ENCODE measurements at places on chromosomes 11 and 22.

DNA sequence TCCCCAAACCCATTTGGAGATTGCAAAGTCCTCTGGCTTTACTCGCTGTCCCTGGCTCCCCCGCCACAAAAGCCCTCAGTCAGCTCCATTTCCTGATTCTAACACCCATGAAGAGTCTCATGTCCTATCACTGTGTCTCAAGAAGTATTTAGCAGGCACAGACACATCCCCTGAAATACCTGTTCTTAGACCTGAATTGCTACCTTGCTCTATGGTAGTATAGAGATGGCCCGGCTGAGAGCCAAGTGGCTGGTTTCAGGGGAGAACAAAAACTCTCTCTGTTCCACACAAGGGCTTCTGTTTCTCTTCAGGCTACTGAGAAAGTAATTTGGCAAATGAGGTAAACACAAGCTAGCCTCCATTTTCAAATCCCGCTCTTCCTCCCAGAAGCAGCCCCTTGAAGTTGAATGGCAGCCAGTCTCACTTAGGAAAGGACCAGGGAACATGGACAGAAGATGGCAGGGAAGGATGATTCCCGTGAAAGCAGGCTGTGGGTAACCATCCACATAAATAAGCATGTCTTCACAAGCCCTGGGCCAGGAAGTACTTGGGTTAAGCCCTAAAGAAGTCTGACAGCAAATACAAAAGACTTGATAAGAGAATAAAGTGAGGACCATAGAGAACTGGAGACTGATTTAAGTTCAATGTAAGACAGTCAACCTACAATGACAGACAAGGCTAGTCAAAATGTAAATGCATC is 137.8 kb downstream of the C11orf58 start:
- no peak for DNase-seq

- no peak for DNase-seq
Measured at GRCh38 chr22:31943206-31943977, 943 bp upstream of the YWHAH start.

GRCh38 chr11:127620671-127621070 is 620.1 kb upstream of the KIRREL3 start:
- no peak for DNase-seq

DNA sequence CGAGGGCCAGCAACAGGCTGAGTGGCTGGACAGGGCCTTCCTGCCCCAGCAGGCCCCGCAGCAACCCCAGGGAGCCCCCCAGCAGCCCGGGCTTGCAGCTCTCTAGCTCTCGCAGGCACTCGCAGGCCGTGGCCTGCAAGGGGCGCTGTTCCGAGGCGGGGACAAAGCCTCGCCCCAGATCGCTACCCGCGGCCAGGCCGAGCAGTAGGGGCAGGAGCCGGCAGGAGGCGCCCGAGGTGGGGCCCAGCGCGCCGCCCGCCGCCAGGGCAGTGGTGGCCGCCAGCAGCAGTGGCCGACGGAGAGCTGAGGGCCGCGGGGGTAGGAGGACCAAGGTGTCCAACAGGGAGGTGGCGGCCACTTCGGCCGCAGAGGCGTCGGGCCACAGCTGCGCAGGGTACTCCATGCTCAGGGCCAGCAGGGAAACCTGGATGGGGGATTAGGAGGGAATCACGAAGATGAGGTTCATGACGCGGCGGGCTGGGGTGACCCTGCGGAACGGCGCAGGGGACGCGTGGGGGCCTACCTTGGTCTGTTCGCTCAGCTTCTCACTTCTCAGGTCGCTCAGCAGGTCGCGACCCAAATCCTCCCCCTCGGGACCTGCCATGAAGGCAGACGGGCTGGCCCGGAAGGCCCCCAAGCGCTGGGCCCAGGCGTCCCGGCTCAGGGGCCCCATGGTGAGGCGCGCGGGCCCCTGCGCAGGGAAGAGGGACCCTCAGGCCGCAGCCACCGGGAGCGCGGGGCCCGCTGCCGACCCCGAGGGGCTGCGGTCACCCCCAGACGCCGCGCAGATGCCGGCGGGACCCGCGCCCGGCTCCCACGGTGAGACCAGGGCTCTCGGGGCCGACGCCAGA is 632 bp downstream of the AP5B1 start:
- no peak for DNase-seq

DNA sequence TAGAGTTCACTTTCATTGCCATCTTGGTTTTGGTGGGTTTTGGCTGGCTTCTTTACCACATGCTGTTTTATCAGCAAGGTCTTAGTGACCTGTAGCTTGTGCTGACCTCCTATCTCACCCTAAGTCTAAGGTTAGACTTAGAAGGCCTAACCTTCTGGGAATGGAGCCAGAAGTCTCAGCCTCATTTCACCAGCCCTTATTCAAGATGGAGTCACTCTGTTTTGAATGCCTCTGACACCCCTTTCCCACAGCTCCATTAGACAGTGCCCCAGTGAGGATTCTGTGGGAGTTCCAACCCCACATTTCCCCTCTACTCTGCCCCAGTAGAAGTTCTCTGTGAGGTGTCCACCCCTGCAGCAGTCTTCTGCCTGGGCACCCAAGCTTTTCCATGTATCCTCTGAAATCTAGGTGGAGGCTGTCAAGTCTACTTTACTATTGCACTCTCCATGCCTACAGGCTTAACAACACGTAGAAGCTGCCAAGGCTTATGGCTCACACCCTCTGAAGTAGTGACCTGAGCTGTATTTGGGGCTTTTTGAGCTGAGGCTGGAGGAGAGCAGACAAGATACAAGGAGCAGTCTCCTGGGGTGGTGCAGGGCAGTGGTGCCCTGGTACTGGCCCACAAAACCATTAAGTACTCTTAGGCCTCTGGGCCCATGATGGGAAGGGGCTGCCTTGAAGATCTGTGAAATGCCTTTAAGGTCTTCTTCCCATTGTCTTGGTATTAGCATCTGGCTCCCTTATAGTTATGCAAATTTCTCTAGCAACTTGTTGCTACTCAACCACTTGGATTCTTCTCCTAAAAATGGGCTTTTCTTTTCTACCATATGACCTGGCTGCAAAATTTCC is 65.9 kb upstream of the SC5D start:
- no peak for DNase-seq

DNA sequence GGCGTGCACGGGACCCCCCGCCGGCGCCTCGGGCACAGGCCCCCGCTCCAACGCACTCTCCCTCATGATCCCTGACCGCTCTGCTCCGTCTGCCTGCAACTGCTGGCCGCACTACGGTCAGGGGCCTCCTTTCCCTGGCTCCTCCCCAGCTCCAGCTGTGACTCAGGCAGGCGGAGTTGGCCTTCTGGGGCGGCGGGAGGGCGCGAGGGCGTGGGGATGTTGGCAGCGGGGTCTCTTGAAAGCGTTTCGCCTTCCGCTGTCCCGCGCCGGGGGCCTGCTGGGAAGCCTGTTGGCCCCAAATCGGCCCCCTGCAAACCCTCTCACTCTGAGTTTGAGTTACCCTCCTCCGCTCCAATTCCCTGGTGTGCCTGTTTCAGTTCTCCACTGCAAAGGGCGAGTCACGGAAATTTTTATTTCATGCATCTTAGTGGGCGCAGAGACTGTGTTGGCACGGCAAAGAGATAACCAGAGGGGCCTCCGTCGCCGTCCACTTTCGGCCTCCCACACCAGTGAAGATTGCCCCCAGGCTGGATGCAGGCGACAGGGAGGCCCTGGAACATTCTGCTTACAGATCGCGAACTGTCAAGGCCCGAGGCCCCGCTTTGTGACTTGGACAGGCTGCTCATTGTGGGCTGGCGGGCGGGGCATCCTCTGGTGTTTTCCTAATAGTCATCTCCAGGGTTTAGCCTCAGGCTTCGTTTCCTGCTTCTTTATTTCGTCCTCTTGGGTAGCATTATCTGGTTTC is at the start of gene CAVIN3:
TSS of gene CAVIN3 (minus strand) at position 91 of the 745 bp plus-strand sequence. CDS start at position 66, 25 bp downstream.
- DNase-seq: no peak

GRCh38 chr11:46391186-46391577 is 394 bp downstream of the CHRM4 start:
- DNase-seq: no peak

DNA sequence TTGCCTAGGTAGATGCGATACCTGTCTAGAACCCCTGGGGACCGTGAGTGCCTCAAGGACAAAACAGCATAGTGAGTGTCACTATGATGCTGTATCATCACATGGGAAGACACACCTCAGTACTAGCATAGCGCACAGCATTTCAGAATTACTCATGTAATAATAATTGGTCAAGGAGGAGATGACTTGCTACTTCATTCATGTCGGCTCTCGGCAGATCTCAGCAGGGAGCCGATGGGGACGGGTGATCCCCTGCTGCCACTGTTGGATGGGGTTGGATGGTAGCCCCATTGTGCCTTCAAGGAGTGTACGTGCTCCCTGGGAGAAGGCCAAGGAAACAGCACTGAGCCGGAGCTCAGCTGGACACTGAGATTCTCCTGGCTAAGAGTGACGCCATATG is 186.9 kb downstream of the EFCAB6 start:
- no peak for DNase-seq

- DNase-seq: no peak
Measured at GRCh38 chr22:27270818-27271510, 530.6 kb downstream of the MN1 start.

DNA sequence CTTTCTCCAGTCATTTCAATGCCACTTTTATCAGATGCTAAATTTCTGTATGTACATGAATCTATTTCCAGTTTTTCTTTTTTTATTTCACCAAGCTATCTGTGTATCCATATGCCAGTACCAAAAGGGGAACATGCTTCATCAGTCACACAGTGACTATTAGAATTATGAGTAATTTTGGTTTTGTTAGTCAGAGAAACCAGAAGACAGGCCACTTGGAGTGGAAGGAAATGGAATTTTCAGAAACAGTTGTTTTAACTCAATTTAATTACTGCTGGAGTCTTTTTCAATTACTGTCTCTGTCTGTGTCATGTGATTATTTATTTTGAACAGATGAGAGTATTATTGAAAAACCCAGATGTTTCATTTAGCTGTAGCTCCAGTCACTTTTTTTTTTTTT is 84.6 kb upstream of the ANO3 start:
- DNase-seq: no peak

DNA sequence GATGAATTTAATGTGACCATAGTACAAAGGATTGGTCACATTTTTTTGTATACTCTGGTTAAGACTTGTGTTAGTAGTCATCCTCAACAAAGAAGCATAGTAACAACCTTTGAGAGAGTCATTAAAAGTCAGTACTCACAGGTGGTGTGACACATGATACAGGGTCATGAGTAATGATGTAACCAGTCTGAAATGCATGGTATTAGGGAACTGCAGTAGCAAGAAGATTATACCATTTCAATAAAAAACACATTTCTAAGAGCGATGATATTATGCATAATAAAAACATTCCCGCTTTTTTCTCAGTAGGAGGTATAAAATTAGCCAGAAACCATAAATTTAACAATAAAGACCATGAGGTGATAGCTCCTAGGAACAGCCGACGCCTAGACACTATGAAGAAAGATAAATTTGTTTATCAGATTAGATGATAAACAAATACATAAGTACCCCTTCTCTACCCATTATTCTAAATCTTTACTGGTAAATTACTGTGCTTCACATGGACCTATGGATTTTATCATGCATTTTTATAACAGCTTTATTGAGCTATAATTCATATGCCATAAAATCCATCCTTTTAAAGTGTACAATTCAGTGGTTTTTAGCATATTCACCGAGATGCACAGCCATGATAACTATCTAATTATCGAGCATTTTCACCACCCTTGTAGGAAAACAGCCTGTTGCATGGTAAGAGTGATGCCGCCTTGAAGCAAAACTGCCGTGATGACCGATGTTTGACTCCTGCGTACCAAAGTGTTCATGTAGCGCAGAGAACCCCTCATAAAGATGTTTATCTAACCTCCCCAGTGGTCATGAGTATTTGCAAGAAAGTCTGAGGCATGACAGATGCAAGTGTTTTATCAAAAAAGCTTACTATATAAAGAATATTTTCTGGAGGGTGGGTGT is 41.8 kb downstream of the TMPRSS5 start:
- DNase-seq: no peak

GRCh38 chr11:72900013-72900412 is 85.8 kb downstream of the ATG16L2 start:
- no peak for DNase-seq

GRCh38 chr22:44881624-44882023 is 128.2 kb downstream of the PHF21B start:
- DNase-seq: no peak

- DNase-seq: no peak
Measured at GRCh38 chr22:48740086-48740730, 1087.5 kb downstream of the BRD1 start.

DNA sequence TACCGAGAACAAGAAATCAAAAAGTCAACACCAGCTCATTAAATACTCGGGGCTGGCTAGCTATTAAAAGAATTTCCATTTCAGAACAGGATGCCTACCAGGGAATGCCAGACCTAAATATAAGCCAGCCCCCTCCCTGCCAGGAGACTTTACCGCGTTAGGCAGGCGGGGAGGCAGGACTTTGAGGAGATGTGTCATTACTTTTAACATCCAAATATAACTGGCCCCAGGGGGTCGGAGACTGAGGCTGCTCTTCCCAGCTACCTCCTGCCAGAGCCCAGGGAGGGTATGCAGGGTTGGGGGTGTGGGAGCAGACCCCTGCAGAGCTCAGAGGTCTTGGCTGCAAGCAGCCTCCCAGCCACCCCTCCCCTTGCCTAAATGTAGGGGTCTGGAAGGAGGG is 183.5 kb downstream of the DSCAML1 start:
- no peak for DNase-seq

DNA sequence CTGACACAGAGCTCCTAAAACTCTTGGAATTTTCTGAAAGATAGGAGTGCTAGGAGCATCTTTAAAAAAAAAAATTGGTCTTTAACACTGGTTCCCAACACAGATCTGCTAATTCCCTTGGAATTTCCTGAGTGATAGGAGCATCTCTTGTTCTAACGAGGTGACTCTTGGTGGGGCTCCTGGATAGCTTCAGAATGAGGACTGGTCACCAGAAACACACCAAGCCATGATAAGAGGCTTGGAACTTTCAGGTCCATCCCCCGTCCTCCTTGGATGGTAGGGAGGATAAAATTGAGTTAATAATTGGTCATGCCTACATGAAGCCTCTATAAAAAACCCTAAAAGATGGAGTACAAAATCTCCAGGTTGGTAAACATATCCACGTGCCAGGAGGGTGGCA is 64.5 kb upstream of the LDLRAD3 start:
- DNase-seq: no peak
